ENCODE measurements at places on chromosomes 6 and 20. TPM values are rescaled to one million over a fixed set of nuclear protein-coding genes. Genes with fewer than 3 reads are reported as not detected.

HSPA1L gene
- 0.20 TPM for total RNA-seq

BTNL2 gene
- not detected for total RNA-seq

ZNF311 gene
- total RNA-seq = 3.7 TPM

EYS gene
- total RNA-seq = not detected

SEMG1 gene
- not detected for total RNA-seq

RIN2 gene
- total RNA-seq = 91.5 TPM

NOX3 gene
- total RNA-seq = not detected

PROKR2 gene
- not detected for total RNA-seq

DNA sequence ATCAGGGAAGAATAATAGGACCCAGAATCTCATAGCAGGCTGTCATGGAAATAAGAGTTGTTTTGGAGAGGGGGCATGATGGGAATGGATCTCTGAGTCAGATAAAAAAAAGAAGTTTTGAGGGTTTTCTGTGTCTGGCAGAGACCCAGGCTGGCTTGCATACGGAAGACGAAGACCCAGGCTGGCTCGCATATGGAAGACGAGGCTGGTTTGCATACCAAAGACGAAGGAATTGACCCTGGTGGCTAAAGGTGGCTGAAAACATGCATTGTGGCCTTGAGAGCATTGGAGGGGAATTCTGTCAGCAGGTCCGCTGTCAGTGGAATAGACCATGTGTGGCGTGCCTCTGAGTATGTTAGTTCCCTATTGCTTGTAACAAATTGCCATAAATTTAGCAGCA, 335.1 kb downstream of the BTBD3 start:
- H3K27ac ChIP-seq = no peak overlapping the region
- no peaks in the 10 kb centered on the region for H3K4me1 ChIP-seq
- no peaks in the 10 kb centered on the region for H3K27me3 ChIP-seq
- no peak for DNase-seq

- H3K36me3 ChIP-seq = no peaks in the 10 kb centered on the region
- H3K4me1 ChIP-seq = peaks cover 29% of the 10 kb centered on the region
- H3K4me3 ChIP-seq = no peak overlapping the region
- DNase-seq = no peak
Observed at GRCh38 chr6:4404415-4404814, 269.0 kb upstream of the ECI2 start.

GRCh38 chr6:6131492-6132109, 124.9 kb upstream of the NRN1 start:
- H3K27me3 ChIP-seq = no peaks in the 10 kb centered on the region
- no peaks in the 10 kb centered on the region for H3K36me3 ChIP-seq
- no peak overlapping the region for H3K4me3 ChIP-seq

GRCh38 chr6:73702444-73702843, 6.4 kb downstream of the CD109 start:
- H3K36me3 ChIP-seq = no peaks in the 10 kb centered on the region
- no peak overlapping the region for H3K27ac ChIP-seq
- no peaks in the 10 kb centered on the region for H3K27me3 ChIP-seq
- no peak overlapping the region for H3K4me3 ChIP-seq
- DNase-seq = no peak
- H3K4me1 ChIP-seq = peaks cover 6% of the 10 kb centered on the region

DNA sequence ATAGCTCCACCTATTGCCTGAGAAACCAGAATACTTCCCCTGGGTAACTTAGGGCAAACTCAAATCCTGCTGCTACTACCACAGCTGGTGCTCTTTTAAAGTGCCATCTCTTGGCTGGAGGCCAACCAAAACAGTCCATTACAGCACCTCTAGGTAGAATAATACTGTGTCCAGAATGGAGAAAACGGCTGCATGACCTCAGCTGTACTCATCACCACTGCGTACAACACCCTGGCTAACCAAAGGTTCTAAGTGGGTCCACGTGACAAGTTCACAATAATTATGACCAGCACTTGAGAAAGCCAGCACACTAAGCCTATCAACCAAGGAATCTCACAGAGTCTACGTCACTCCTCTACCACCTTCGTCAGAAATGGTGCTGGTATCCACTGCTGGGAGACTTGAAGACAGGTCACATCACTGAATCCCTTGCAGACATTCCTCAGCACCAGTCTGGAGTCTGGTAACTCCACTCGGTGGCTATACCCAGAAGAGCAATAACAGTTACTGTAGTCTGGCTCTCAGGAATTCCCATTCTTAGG, 40.9 kb upstream of the PKIB start:
- no peak overlapping the region for H3K27ac ChIP-seq
- no peaks in the 10 kb centered on the region for H3K27me3 ChIP-seq
- H3K36me3 ChIP-seq = no peaks in the 10 kb centered on the region
- no peak for DNase-seq
- no peaks in the 10 kb centered on the region for H3K4me1 ChIP-seq

- H3K4me1 ChIP-seq = no peaks in the 10 kb centered on the region
- H3K27ac ChIP-seq = no peak overlapping the region
- H3K4me3 ChIP-seq = no peak overlapping the region
Observed at GRCh38 chr6:63174173-63174572, 37.1 kb upstream of the FKBP1C start.

GRCh38 chr20:2022163-2022562, 28.3 kb upstream of the PDYN start:
- DNase-seq = no peak
- H3K27me3 ChIP-seq = no peaks in the 10 kb centered on the region
- H3K27ac ChIP-seq = no peak overlapping the region
- no peaks in the 10 kb centered on the region for H3K4me1 ChIP-seq

DNA sequence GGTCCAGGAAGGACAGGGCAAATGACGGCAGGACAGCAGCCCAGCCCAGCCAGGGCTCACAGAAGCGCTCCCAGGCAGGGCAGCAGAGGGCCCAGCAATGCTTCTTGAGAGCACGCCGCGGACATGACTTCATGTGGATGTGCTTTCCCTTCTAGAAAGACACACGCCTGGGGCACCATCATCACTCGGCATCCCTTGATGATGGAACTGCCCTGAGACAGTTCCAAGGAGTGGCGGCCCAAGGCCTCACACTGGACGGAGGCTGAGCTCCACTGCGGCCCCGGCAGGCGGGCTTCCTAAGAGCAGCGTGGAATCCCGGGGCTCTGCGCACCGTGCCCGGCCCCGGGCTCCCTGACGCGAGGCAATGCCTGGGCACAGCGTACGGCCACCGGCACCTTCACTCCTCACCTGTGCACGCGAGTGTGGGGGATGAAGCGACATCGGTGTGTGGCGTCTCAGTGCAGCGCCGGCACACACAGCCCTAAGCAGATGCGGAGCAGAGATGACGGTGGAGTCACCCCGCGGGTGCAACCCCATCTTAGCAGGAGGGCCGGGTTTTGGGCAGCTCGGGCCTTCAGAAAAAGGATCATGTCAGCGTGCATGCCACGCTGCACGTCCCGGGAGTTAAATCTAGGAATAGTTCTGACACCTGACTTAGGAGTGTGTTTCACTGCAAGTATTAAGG, 86.6 kb downstream of the THBS2 start:
- no peaks in the 10 kb centered on the region for H3K27me3 ChIP-seq
- H3K4me1 ChIP-seq = no peaks in the 10 kb centered on the region
- no peak for DNase-seq
- H3K4me3 ChIP-seq = no peak overlapping the region

DNA sequence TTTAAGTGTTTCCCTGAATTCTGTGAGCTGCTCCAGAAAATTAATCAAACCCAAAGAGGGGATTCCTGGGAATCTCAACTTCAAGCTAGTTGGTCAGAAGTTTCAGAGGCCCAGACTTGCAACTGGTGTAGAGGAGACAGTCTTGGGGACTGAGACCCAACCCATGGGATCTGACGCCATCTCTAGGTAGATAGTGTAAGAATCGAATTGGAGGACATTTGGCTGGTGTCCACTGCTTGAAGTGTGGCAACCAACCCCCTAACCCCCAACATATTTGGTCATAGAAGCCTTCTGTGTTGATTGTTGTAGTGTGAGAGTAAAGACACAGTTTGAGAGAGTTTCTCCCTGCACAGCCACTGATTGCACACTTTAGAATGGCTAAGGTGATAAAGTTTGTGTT, 103.5 kb upstream of the CARMIL1 start:
- DNase-seq = no peak
- H3K4me1 ChIP-seq = peaks cover 5% of the 10 kb centered on the region
- H3K27me3 ChIP-seq = no peaks in the 10 kb centered on the region
- no peaks in the 10 kb centered on the region for H3K36me3 ChIP-seq
- no peak overlapping the region for H3K27ac ChIP-seq
- no peak overlapping the region for H3K4me3 ChIP-seq

DNA sequence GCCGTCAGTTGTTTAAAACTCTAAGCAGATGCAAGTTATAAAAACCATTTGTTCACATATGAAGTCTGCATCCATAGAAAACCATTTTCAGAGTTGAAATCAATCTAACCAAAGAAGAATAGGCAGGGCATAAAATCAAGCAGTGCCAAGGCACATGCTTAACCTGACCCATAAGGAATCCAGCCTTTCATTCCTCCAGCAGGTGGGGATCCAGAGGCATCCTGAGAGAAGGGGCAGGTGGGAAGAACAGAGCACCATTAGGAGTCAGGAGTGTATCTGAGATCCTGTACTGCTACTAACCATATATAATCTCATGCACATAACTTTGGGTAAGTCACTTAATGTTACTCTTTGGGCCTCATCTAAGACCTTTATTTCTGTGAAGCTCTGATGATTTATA, 29.4 kb upstream of the FOXO3 start:
- no peak for DNase-seq
- no peak overlapping the region for H3K4me3 ChIP-seq
- no peaks in the 10 kb centered on the region for H3K36me3 ChIP-seq
- no peaks in the 10 kb centered on the region for H3K4me1 ChIP-seq
- H3K27me3 ChIP-seq = no peaks in the 10 kb centered on the region

DNA sequence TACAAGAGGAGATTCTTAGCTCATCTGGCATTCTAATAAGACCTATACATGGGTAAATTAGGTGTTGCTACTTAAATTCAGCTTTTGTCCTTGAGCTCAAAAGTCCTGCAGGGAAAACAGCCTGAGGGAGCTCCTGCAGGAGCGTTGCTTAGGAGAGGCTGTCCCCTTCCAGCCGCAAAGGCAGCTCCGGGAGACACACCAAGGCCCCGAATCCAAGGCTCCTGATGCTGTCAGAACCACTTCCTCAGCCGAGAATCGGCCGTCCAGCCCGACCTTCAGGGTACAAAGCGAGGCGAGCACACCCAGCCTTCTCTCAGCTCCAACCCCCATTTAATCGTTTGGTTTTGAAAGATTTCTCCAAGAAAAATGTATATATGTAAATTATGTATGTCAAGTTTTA, 87.0 kb downstream of the DACT2 start:
- no peaks in the 10 kb centered on the region for H3K27me3 ChIP-seq
- no peaks in the 10 kb centered on the region for H3K4me1 ChIP-seq
- H3K36me3 ChIP-seq = no peaks in the 10 kb centered on the region
- H3K27ac ChIP-seq = no peak overlapping the region
- H3K4me3 ChIP-seq = no peak overlapping the region
- no peak for DNase-seq

DNA sequence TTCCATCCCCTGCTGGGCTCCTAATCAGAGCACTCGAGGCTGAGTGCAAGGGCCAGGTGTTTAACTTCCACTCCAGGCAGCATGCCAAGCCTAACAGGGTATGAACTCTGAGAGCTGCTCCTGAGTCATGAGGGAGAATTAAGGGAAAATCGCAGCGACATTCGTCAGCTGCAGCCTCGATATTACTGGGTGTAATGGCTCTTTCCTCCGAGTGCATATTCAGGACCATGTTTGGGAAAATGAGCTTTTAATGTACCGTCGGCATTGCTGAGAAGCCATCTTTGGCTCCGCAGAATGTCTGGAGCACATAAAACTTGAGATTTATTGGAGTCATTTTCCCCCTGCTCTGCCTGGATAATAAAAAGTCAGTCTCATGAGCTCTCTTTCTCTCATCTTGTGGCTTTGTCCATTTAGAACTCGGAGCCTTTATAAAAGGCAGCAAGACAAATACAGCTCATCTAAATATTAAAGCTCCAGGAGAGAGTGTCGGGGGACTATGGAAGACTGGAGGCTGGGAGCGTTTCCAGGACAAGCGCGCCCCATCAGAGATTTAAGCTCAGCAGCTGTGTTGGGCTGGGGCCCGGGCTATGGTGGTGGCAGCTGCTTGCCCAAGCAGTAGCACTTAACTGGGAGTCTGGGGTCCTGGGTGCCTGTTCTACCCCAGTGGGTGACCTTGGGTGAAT, 103.7 kb downstream of the TOX2 start:
- no peaks in the 10 kb centered on the region for H3K36me3 ChIP-seq
- H3K27ac ChIP-seq = no peak overlapping the region
- H3K27me3 ChIP-seq = peaks cover 10% of the 10 kb centered on the region

GRCh38 chr6:101668496-101669030, 275.1 kb downstream of the GRIK2 start:
- H3K27ac ChIP-seq = no peak overlapping the region
- H3K4me3 ChIP-seq = no peak overlapping the region
- DNase-seq = no peak

GRCh38 chr6:1022719-1023118, 289.2 kb upstream of the FOXQ1 start:
- H3K36me3 ChIP-seq = no peaks in the 10 kb centered on the region
- H3K4me3 ChIP-seq = no peak overlapping the region
- no peak overlapping the region for H3K27ac ChIP-seq
- DNase-seq = no peak
- H3K4me1 ChIP-seq = no peaks in the 10 kb centered on the region
- H3K27me3 ChIP-seq = no peaks in the 10 kb centered on the region

DNA sequence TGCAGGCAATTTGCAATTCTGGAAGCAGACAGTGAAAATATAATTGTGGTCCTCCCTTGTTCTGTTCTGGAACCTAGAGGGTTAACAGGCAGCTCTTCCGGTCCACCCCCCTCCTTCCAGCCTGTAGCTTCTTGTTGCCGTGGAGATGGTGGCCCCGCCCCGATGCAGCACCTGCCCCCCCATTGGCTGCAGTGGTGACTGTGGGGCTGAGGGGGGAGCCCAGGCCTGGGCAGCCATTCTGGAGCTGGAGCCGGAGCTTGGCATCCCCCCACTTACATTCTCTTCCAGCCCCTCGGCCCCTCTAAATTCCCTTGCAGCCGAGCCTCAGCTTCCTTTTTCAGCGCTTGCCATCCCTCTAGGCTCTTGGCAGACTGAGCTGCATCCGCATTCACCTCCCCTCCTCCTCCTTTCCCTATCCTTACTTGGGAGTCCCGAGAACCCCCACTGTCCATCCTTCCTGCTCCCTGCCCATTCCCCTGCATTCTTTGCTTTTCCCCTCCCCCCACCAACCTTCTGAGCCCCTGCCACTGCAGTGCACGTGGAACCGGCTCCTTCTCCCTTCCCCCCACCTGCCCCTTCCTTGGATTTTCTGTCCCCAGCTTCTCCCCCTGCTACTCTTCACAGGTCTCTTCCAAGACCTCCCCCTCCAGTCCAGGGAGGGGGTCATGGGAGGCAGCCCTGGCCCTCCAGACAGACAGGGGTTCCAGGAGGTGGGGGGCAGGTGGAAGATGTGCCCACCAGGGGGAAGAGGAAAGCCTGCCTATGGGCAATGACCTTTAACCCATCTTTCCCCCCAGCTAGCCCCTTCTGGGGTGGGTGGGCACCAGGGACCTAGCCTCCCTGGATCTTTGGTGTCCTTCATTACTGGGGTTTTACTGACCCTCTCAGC, 11.4 kb downstream of the SYNGAP1 start:
- no peaks in the 10 kb centered on the region for H3K4me1 ChIP-seq
- H3K27ac ChIP-seq = no peak overlapping the region
- H3K27me3 ChIP-seq = no peaks in the 10 kb centered on the region
- peak; percentile 30 for DNase-seq
- peak overlapping the region; percentile 30 for H3K4me3 ChIP-seq
